Smooth muscle cell of the umbilical artery (primary cell): ENCODE measurements at places on chromosomes 16 and 17. TPM values are rescaled to one million over a fixed set of nuclear protein-coding genes. Genes with fewer than 3 reads are reported as not detected.

The CCL1 gene
- not detected in 2 replicates for total RNA-seq

The ZPBP2 gene
- total RNA-seq: not detected in 2 replicates

The GP2 gene
- total RNA-seq: not detected in 2 replicates

The ASGR2 gene
- total RNA-seq: not detected in 2 replicates

The ZP2 gene
- total RNA-seq: not detected in 2 replicates

The TVP23A gene
- total RNA-seq: not detected in 2 replicates

The SMPD3 gene
- total RNA-seq: not detected in 2 replicates

The VPS4A gene
- 22.0 and 28.1 TPM in 2 replicates for total RNA-seq

The MMP15 gene
- total RNA-seq: 10.1 and 14.8 TPM in 2 replicates

The AIPL1 gene
- not detected in 2 replicates for total RNA-seq

The ZNF319 gene
- 3.9 and 6.2 TPM in 2 replicates for total RNA-seq

The KRT9 gene
- not detected in 2 replicates for total RNA-seq

The FBXO39 gene
- total RNA-seq: 0.14 TPM in 1 of 2 replicates, not detected in the other
